ENCODE measurements at places on chromosomes 11 and 22. TPM values are rescaled to one million over a fixed set of nuclear protein-coding genes. Genes with fewer than 3 reads are reported as not detected.

The SLC35F2 gene
- 29.2 TPM for total RNA-seq

The RFPL1 gene
- total RNA-seq, result not detected

The OOSP3 gene
- not detected for total RNA-seq

The P4HA3 gene
- not detected for total RNA-seq

The FOSL1 gene
- 18.7 TPM for total RNA-seq

The ADM gene
- total RNA-seq, result 100 TPM

DNA sequence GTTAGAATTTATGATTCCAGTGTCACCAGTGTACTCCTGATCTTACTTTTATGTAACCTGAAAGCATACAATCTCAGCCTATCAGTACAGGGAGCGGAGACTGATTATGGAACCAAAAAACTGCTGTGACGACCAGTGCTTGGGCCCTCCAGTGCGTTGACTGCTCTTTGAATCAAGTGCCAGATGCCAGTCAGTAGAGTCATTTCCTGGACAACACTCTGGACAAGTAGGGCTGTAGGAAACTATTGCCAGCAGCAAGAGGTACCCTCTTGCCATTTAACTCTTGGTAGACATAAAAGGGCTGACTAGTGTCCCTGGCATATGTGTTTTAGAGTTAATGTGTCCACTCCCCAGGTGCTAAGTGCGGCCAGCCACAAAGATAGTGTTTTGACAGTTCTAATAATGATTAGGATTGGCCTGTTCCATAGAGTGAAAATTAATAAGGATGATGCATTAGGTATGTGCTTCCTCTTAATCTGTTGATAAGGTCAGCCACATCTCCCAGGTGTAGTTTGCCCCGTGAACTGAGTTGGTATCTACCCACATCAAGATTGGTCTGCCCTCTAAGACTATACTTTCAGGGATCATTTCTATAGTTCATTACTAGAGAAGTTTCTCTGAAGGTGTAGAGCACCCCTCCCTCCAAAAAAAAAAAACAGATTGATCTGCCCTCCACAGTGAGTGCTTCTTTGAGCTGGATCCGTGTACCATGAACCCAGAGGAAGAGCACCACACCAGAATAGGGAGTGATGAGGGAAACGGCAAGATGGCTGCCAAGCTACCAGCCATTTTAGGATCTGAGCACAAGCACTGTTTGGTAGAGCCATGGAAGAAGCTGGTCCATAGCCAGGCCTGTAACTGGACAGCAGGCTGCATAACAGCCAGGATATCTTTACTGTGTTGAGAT is 20.7 kb upstream of the AIFM3 start:
- ATAC-seq, result no peak

DNA sequence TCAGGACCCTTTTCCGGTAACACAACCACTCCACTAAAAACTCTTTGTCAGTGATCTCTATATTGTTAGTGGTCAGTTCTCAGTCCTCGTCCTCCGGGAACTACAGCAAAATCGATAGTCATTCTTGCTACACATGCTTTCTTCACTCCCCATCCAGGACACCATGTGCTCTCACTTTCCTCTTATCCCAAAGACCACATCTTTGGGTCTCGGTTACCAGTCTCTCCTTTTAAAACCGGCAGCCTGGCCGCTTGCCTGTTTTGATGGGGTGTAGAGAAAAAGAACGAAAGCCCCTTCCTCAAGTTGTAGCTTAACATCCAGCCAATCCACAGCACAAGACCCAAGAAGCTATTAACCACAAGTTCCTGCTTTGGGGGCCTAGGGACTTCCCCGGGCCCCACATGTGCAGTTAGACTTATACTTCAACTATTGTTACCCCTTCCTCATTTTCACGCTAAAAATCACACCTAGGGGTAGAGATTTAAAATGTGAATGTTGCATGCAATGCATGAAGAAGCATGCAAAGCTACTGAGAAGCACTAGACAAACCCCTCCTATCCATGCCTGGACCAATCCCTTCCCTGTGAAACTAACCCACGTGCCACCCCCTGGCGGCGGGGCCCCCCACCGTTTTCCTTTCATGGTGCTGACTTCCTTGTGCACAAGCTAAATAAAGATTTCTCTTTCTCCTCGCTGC is 1.5 kb upstream of the TOLLIP start:
- ATAC-seq, result no peak

DNA sequence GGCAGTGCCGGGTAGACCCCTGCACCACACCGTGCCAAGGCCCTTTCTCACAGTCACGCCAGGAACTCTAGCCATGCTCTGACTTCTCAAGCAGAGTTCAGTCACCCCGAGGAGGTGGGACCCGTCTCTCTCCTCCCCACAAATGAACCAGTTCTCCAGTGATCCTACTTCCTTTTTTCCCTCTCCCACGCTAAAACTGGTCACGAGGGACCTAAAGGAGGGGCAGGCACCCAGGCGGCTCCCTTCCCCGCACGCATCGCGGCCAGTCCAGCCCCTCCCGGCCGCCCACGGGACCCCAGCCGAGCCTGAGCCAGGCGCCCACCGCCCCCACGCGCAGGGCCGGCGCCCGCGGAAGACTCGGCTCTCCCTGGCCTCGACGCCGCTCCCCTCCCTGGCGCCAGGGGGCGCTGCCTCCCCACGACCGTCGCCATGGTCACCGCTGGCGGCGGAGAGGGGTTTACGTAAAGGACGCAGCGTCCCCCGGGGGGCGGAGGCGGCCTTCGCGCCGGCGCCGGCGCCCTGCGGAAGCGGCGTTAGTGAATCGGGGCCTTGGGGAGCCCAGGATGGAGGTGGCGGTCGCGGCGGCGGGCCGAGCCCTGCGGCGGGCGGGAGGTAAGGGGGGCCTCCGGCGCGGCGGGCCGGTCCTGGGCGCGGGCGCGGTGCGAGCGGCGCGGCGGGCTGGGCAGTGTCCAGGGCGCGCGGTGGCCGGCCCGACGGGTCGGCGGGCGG is at the start of gene DAGLA:
Gene DAGLA (plus strand): TSS at position 499 of the 729 bp plus-strand sequence. CDS start 39,765 bp downstream, outside the sequence.
- peak; percentile 66 for ATAC-seq

GRCh38 chr11:28756977-28757376 is 648.8 kb downstream of the METTL15 start:
- no peak for ATAC-seq

DNA sequence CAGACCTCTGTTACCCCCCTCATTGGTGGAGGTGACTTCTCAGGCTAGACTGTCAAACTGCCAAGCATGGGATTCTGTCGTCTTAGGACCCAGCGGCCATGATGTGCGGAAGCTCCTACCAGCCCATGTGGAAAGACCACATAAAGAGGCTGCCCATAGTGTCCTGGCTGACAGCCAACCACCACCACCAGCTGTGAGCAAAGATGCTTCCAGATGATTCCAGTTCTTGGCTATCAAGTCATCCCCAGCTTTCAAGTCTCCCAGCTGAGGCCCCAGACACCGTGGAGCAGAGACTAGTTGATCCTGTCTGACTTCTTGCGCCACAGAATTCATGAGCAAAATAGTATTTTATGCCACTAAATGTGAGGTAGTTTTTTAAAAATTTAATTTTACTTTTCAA is 32.9 kb downstream of the SCUBE1 start:
- ATAC-seq, result no peak

GRCh38 chr11:14339356-14339755 is 19.6 kb downstream of the RRAS2 start:
- ATAC-seq, result no peak

- ATAC-seq, result no peak
Observed at GRCh38 chr11:43697679-43698078, 17.1 kb downstream of the HSD17B12 start.

DNA sequence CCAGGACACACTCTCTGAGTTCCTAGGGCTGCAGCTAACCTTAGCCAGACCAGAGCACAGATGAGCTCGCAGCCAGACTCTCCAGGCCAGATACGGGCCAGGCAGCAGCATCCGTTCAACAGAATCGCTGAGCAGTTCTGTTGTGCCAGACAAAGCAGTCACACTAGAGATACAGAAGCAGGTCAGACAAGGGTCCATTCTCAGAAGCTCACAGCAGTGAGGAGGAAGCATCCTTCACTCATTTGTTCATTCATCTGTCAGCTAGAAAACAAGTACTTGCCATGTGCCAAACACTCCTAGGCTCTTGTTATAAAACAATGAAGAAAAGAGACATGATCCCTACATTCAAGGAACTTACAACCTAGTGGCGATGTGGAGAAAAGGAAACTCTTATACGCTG is 2.6 kb downstream of the LMO2 start:
- ATAC-seq, result no peak

DNA sequence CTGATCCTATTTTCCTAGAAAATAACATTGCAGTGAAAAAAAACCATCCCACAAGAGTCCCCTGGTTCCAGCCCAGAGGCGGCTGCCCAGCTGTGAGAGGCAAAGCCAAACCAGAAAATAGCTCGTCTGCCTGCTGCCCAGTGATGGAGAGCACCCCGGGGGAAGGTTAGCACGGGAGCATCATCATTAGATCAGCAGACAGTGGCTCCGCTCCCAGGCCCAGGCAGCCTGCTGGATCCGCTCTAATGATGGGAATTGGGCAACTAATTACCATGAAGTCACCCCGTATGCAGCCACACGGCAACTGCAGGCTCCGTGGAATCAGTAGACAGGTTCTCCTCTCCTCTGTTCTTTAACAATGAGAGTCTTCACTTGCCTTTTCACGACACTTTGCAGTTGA is 17.1 kb upstream of the B3GAT1 start:
- ATAC-seq, result no peak

GRCh38 chr11:123057661-123058305 is 4.2 kb downstream of the HSPA8 start:
- no peak for ATAC-seq

GRCh38 chr11:70437111-70437784 is 38.9 kb downstream of the CTTN start:
- no peak for ATAC-seq

GRCh38 chr11:130603335-130603906 is 155.0 kb downstream of the ADAMTS15 start:
- ATAC-seq, result no peak

DNA sequence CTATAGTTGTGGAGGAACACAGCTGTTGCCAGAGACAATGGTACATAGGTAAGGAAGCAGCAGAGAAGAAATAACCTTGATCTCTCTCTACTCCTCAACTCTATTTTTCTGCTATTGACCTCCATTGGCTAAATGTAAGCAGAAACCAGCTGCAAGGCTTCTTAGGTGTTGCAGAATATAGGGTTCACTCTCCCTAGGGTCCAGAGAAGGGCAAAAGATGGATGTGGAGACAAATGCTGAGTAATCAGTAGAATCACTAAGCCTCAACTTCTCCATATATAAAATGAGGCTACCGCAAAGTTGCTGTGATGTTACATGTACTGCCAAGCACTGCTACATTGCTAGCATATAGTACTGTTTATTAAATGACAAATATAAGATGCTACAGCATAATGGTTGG is 120.6 kb downstream of the PDE3B start:
- ATAC-seq, result no peak

GRCh38 chr11:6625156-6625831 is 6.1 kb upstream of the TPP1 start:
- no peak for ATAC-seq

DNA sequence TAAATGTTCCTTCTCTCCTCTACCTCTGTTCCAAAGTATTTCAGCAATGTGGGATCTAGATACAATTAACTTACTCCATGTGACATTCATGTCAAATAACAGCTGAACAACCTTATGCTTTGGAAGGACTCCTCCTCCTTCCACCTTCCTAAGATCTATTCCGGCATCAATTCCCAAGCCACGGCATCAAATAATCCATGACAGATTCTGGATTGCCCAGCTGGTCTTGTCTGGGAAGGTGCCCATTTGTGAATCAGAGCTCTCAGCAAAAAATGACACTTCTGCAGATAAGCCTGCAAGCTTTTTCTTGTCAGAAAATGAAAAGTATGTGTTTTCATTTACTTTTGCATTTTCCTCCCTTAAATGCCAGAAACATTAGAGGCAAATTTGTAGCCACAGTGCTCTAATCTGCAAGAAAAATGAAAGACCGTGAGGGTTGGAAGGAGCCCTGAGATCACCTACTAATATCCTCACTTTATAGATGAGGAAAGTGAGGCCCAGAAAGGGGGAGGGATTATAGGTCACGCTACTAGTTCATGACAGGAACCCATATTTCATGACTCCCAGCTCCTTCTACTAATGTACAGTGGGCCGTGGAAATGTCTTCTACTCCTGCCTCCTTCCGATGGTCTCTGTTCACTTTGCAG is 124.0 kb downstream of the ME3 start:
- no peak for ATAC-seq

GRCh38 chr22:49583341-49583740 is 244.3 kb downstream of the BRD1 start:
- no peak for ATAC-seq

DNA sequence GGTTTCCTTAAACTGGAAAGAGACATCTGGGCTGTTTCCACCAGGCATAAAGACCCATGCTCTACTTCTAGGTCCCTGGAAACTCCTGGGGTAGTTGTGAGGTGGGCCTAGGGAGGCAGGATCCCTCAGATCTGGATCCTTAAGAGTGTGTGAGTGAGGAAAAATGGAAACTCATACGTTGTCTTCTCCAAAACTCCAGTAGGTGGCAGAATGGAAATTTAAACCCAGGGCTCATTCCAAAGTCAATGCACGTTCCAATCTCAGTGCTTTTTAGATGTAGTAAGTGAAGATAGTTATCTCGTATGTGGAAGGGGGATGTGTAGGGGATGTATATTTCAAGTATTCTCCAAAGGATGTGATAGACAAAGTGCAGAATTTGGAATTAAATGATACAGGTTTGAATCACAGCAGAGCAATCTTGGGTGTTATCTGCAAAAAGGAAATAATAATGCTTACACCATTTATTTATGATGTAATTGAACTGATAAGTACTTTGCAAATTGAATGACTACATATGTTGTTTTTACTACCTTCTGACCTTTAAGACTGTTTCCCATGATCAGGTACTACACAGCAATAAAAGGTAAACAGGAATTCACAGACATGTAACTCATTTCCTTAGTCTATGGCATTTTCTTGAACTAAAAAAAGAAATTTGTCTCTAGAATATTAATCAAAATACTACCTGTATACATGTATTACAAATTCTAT is 13.1 kb upstream of the MMP1 start:
- no peak for ATAC-seq

GRCh38 chr11:103051151-103051801 is 40.7 kb downstream of the DCUN1D5 start:
- peak; percentile 48 for ATAC-seq

DNA sequence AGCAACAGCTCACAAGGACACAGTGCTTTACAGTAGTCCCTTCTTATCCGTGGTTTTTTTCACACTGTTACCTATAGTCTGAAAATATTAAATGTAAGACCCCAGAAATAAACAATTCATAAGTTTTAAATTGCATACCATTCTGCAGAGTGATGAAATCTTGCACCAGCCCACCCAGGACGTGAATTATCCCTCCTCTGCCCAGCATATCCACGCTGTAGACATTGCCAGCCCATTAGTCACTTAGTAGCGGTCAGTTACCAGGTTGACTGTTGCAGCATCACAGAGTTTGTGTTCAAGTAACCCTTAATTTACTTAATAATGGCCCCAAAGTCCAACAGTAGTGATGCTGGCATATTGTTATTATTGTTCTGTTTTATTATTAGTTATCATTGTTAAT is 3.6 kb downstream of the CLTCL1 start:
- no peak for ATAC-seq
